ENCODE measurements at places on chromosomes 13 and 19.

GRCh38 chr13:76863022-76863421 lies 23.2 kb downstream of the KCTD12 start:
- DNase-seq = no peak

GRCh38 chr13:98576200-98576945 lies 534 bp downstream of the STK24 start:
- DNase-seq = peak; percentile 62

- no peak for DNase-seq
Observed at GRCh38 chr13:25135896-25136295, 36.2 kb downstream of the AMER2 start.

DNA sequence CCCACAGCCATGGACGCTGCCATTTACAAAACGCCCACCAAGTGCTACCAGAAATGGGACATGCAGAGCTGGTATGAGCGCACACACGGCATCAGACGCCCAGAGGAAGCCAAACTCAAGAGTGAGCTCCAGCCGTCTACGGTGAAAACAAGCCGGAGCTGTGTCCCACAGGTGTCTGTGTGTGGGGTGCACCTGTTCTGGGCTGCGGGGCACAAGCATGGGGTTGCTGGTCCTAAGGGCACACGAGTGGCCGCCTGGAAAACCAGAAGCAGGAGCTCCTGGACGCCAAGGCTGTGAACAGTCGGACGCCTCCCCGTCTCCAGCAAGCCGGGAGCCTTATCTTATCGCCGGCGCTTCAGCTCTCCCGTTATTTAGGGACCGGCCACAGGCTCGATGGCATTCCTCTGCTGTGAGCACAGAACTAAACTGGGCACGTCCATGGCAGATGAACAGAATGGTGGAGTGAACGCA lies 1.3 kb downstream of the ADPRHL1 start:
- no peak for DNase-seq

GRCh38 chr19:47560999-47561398 lies 11.9 kb downstream of the ZNF541 start:
- DNase-seq = no peak

DNA sequence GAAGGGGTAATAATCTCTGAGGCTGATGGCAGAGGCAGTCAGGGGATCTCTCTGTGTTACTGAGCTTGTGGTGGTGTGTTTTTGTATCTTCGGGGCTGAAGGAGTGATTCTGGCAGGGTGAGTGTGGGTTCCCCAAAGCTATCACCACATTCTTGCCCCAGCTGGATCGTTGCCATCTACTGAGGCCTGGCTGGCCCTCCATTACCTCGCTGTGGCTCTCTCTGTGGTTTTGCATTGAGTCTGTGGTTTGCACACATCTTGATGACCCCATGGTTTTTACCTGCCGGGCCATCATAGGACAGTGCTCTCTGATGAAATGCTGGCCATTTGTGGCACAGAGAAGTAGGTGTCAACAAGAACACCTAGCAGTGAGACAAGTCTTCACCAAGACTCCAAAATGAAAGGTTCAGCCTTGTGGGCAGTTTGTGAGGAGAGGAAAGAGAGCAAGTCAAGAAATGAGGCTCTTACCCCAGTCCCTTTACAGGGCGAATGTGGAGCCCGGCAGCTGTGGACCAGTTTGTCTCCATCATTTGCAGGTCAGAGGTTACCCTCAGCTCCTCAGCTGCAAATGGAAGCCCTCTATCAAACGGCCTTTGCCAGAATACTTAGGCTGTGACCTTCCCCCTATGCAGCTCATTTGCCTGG lies 69.0 kb upstream of the NPAS1 start:
- no peak for DNase-seq

DNA sequence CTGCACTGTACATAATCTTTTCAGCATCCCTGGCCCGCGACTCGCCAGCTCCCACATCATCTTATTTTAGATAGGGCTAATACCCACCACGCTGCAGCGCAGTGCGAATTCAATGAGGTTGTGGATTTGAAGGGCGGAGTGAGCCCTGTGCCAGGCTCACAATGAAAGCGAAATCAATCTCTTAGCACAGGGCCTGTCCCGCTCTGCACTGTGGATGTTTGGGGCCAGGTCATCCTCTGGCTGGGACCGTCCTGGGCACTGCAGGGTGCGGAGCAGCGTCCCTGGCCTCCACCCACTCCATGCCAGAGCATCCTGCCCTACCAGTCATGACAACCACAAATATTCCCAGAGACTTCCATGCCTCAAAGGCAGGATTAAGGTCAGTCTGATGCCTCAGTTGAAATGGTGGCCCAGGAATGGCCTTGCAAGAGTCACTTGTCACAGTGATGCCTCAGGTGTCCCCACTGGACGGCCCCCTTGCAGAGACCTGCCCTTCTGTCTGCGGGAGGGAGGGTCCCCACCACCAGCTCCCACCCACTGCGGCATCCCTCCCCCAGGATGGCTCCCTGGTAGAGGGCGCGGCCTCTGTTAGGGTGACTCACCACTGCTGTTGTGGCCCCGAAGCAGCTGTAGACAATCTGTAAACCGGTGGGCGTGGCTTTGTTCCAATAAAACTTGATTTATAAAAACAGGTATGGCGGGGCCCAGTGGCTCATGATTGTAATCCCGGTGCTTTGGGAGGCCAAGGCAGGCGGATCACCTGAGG lies 5.6 kb downstream of the UHRF1 start:
- no peak for DNase-seq

DNA sequence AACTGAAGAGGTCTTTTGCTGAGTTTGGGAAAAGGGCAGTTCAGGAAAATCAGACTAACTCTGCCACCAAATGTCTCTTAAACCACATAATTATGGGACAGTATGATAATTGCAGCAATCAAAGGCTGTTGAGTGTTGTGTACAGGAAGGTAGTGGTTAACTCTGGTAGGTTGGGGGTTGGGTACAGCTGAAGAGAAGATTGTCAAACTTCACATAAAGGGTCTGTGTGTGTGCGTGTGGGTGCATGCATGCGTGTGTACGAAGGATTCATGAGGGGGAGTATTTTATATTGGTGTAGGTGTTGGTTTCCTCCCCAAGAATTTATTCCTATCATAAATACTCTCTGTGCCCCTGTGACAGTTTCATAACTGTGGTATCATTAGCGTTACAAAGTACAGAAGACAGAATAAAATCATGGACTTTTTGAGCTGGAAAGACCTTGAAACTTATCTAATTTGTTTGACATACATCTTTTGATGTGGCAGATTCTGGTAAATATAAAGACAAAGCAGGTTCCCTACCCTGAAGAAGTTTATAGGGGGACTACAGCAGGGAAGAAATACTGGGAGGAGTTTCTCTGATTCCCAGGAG lies 94.1 kb downstream of the PCCA start:
- DNase-seq = no peak

DNA sequence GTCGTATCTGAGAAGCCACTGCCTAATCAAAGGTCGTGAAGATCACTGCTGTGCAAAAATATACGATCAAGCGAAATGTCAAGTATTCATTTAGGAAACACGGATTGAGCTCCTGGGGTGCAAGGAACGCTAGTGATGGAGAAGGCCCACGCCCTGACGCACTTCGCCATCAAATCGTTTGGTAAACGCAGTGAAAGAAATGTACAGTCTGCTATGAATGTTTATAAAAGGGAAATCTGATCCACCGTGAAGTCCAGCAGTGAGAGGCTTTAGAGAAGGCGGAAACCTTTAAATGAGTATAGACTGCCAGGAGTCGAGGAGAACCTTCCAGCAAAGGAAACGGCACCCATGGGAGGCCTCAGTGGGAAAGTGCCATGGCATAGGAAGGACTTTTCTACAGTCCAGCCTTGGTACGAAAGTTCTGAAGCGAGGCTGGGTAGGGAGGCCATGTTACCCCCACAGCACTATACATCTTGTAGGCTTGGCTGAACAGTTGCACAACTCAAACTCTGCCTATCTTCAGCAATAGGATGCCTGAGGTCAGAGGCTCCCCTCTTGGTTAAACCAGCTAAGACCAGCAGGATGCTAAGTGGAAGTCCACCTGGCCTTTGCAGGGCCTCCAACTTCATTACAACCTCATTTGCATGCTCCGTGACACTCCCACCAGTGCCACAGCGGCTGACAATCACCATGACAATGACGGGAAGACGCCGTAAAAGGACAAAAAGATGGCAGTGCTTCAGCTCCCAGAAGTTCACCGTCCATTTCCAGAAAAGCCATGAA lies 20.4 kb downstream of the PCID2 start:
- no peak for DNase-seq

GRCh38 chr13:99267927-99268326 lies 9.7 kb upstream of the GPR18 start:
- DNase-seq = no peak

DNA sequence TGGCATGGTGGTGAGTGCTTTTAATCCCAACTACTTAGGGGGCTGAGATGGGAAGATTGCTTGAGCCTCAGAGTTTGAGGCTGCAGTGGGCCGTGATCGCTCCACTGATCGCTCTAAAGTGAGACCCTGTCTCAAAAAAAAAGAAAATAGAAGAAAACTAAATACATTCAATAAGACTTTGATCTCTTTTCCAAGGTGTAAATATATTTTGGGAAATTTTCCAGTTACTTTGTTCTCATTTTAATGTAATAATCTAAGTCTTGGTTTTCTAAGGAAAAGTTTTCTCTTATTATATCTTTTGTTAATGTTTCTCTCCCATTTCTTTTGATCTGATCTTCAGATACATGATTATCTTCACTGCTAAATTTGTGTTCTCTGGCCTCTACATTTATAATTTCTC lies 9.6 kb downstream of the LDLR start:
- DNase-seq = no peak
